Ovary (tissue), 10 donors: ENCODE measurements at places on chromosomes 7 and 10. TPM values are rescaled to one million over a fixed set of nuclear protein-coding genes. Genes with fewer than 3 reads are reported as not detected.
A peak's percentile ranks its signal among the peaks of the same experiment; 100 is the strongest.

DNA sequence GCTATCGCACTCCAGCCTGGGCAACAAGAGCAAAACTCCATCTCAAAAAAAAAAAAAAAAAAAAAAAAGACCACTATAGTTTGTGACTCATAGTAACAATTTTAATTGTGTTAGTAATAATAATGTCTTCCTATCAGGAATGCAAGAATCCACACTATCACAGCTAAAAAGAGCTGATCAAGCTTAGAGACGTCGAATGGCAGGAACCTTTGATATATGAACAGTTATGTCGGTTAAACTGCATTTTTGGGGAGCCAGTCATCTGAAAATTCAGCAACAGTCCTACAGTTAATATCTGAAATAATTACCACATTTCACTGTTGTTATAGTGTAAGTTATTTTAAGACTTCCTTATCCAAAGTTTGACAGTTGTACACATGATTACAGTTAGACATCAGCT lies 8.8 kb downstream of the PHYH start:
- DNase-seq, result no peak

- DNase-seq, result no peak
These were observed 345.0 kb downstream of the SEMA3D start for GRCh38 chr7:84841809-84842208.

- DNase-seq, result no peak
These were observed 674.8 kb upstream of the C7orf33 start for GRCh38 chr7:147915781-147916180.

GRCh38 chr7:155211761-155212160 lies 85.9 kb upstream of the INSIG1 start:
- no peak for DNase-seq

DNA sequence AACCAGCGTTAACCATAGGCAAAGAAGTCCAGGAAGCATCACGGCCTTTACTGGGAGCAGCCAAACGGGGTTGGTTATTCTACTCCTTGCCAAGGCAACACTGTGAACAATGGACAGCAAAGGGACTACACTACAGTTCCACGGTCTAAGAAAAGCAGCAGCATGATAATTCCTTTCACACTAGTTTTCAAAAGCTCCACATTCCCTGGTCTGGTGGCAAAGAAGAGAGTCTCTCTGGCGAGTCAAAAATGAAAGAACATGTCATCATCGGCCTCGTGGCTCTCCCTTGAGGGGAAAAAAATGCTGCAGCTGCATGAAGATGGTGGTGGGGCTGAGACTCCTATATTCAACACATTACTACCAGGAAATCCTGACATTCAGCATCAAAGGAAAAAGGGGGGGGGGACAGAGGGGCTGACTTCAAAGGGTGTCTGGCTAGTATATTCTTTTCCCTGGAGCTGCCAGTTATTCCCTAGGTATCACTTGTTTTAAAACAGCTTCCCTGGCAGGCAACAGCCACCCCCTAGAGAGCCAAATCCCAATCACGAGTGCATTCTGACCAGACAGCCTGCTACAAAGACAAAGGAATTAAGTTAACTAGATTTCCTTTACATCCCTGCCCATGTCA lies 49.1 kb downstream of the SLC37A3 start:
- DNase-seq, result no peak

DNA sequence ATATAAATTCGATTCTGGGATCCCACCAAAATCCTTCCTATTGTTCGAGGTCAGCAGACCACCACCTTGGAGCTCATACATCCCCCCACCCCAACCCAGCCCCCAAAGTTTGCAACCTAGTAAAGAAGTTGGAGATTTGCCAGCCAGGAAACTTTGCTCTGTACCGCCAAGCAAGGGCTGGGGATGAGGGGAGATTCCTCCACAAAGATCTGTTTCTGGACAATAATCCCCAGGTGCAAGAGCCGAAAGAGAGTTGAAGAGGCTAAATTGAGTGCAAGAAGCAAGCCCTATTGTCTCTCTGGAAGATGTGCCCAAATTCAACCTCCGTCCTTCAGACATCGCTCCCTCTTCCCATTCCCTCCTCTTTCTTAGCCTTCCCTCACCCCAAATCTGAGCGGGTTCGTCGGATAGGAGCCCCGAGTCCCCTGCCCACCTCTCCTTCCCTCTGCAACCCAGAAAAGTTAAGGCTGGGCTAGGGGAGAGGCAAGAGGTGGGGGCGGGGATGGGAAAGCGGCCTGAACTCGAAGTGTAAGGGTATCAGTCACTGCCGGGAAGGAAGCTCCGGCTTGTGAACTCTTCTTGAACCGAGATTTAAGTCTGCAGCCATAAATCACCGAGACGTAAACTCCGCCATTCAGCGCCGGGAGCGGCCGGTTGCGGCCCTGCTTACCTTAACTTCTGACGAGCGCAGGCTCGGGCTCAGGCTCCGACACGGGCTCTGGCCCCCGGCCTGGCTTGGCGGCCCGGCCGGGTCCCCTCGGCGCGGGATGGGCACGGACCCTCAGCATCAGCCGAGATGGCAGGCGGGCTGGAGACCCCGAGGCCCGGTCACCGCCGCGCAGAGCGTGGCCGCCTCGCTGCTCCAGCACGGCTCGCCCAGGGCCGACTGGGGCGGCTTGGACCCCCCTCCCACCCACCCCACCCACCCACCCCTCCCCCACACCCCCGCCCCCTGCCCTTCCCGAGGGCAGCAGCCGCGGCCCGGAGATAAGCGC lies 10.8 kb upstream of the HOXA2 start:
- peak; percentile 78 for DNase-seq

DNA sequence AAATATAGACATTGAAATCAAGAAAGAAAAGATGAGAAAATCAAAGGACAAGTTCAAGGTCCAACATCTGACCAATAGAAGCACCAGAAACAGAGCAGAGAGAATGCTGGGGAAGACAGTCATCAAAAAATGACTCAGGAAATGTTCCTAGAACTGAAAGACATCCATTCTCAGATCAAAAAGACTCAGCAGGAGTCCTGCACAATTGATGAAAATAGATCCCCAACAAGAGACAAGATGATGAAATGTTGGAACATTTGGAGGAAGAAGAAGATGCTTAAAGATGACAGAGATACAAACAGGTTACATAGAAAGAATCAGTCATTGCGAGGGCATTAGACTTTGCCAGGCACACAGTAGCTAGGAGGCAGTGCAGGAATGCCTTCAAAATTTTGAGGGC lies 30.0 kb upstream of the EIF5AL1 start:
- no peak for DNase-seq

GRCh38 chr10:51224671-51225161 lies 150.4 kb downstream of the PRKG1 start:
- no peak for DNase-seq

DNA sequence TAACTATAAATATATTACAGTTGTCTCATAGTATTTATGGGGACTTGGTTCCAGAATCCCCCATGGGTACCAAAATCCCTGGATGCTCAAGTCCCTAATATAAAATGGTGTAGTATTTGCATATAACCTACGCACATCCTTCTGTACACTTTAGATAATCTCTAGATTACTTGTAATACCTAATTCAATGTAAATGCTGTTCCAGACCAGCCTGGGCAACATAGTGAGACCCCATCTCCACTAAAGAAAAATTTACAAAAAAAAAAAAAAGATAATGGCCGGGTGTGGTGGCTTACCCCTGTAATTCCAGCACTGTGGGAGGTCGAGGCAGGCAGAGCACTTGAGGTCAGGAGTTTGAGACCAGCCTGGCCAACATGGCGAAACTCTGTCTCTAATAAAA lies 17.4 kb upstream of the GNA12 start:
- no peak for DNase-seq

- no peak for DNase-seq
These were observed 406.1 kb upstream of the AUTS2 start for GRCh38 chr7:69192134-69192533.

DNA sequence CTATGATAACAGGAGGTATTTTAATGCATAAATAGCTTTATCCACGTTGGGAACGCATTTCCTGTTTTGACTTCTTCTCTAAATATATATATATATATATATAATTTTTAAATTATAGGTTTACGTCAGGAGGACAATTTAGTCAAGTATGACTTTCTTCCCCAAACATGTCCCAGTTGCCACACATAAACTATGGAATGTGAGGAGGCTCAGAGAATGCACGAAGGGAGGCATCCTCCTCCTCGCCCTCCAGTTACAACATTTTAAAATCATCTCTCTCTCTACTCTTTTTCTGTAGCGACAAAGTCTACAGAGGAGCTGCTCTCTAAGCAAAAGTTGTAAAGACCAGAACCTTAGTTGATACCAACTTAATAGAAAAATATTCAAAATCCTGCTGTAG lies 106.9 kb upstream of the LYZL1 start:
- no peak for DNase-seq

DNA sequence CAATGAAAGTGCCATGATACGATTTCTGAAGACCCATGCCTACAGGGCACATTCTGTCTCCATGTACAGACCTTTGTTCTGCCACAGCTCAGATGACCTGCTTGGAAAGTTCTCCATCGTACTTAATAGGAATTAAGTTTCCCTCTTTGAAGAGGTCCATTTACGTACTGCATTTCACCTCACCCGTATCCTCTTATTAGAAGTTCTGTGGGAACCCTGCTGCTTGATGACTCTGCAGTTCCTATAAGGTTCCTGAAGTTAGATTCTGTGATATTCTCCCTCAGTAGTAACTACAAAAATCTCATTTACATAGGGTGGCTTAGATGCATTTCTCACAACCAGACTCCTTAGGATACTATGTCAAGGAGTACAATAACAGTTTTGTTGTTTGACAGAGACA lies 50.9 kb downstream of the MINDY3 start:
- no peak for DNase-seq

DNA sequence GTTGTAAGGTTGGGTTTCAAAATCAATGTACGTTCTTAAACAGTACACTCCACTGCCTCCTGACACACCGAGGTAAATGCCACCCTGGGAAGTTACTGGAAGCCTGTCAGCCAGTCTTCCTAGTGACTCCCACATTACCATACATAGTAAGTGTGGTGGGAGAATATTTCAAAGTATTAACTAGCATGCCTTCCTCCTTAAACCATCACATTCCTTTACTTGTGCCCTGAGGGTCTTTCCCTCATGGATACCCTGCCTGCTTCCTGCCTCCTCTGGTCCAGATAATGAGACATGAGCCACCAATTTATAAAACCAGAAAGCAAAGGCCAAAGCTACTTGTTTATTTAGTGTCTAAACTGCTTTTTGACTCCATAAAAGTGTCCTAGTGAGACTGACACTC lies 23.3 kb upstream of the SORCS3 start:
- no peak for DNase-seq

GRCh38 chr7:106560482-106560881 lies 100.5 kb downstream of the CCDC71L start:
- DNase-seq, result no peak

GRCh38 chr7:12031186-12031585 lies 179.9 kb upstream of the TMEM106B start:
- no peak for DNase-seq

DNA sequence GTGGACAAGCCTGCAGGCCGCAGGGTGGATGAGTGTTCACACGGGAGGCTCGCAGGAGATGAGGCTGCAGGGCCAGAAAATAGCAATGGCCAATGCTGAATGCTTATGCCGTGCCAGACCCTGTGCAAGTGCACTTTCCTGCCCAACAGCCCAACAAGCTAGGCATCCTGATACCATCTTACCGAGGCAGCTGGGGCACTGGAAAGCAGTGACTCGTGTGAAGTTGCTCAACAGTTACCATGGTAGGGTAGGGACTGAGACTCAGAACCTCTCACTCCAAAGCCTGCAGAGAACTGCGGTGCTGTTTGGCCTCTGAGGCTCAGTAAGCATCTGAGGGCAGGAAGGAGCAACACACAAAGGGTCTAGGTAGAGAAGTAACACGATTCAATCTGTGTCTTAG lies 43.7 kb downstream of the JAZF1 start:
- no peak for DNase-seq

GRCh38 chr7:139630643-139631519 lies 107.4 kb downstream of the CLEC2L start:
- DNase-seq, result no peak

GRCh38 chr10:62818426-62819011 lies 2.4 kb upstream of the EGR2 start:
- DNase-seq, result peak; percentile 49

DNA sequence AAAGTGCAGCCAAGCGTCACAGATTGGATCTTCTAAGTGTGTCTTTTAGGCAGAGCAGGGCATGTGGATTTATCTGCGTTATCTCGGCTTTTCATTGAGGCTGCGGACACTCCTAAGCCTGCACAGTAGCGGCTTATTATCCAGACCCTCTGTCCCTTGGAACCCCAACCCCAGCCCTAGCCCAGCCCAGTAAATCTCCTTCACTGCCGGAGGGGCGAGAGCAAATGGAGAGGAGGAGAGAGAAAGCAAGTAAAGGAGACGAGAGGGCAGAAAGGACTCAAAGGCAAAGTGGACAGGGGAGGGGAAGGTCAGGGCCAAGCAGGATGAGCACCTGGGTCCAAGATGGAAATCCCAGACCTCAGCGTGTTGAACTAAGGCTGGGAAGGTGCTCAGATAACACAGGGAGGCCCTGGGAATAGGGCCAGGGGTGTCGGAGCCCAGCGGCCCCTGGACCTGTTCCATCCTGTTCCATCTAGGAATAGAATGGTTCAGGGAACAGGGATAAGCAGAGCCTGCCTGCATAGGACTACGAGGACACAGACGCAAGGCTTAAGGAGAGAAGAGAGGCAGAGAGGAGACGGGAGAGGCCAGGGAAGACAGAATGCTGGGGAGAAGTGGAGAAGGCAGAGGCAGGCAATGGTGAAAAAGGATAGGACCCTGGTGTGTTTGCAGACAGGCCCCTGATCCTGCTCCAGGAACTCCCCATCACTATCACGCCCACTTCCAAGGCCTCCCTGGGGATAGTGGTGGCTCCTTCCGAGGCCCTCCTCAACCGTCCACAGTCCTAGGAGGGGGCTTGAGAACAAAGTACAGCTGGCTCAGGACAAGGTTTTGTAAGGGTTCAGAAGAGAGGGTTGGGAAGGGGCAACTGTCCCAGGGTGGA lies 99.6 kb downstream of the CHST15 start:
- DNase-seq, result no peak

DNA sequence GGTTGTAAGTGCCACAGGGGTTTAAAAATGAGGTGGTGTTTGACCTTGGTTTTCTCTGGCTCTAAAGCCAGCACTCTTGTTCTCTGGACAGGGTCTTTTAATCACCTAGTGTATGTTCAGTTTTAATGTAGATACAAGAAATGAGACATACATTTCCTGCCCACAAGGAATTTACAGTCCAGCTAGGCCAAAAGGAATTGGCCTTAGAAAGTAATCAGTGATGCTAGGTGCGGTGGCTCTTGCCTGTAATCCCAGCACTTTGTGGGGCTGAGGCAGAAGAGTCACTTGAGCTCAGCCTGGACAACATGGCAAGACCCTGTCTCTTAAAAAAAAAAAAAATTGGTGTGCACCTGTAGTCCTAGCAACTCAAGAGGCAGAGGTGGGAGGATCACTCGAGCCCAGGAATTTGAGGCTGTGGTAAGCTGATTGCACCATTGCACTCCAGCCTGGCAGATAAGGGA lies 100.2 kb downstream of the LRMDA start:
- DNase-seq, result no peak

The SPDYE9 gene
- 3.7 TPM for total RNA-seq

The PLXNA4 gene
- total RNA-seq, result 39.9 TPM

The GPRIN2 gene
- not detected for total RNA-seq

The INHBA gene
- total RNA-seq, result 2.1 TPM

The DGKI gene
- total RNA-seq, result 0.10 TPM

The CALN1 gene
- total RNA-seq, result 0.17 TPM

The OR9A2 gene
- total RNA-seq, result not detected

The SPDYE5 gene
- total RNA-seq, result 0.20 TPM

The RNF32 gene
- total RNA-seq, result 1.7 TPM

The COL17A1 gene
- total RNA-seq, result 0.46 TPM

The OR2A42 gene
- total RNA-seq, result 0.10 TPM

The INMT gene
- 153 TPM for total RNA-seq

The UNCX gene
- total RNA-seq, result not detected
